ENCODE measurements at places on chromosomes 13 and 19. TPM values are rescaled to one million over a fixed set of nuclear protein-coding genes. Genes with fewer than 3 reads are reported as not detected.

GRCh38 chr13:23644527-23645138 is 74.4 kb downstream of the TNFRSF19 start:
- DNase-seq: peak; percentile 40

- no peak for DNase-seq
Observed at GRCh38 chr13:94636942-94637578, 35.4 kb downstream of the GPR180 start.

DNA sequence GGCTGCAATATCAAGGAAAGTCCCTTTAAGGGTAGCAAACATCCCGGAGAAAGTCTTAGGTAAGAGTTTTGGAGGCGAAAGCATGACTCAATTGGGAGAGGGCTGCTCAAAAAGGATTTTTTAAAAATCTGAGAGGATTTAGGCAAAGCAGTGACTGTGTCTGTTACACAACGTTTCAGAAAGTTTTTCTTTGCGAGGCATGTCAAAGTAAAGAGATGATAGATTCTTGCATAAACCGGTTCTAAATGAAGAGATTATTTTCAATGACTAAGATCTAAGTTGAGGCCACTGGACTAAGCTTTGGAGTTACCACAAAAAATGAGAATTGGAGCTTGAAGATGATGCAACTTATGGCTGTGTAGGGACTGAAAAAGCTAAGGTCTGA is 43.7 kb upstream of the ENOX1 start:
- no peak for DNase-seq

- no peak for DNase-seq
Observed at GRCh38 chr19:47094557-47095475, 18.8 kb downstream of the ZC3H4 start.

GRCh38 chr19:13606156-13606555 is 99.9 kb upstream of the CACNA1A start:
- no peak for DNase-seq

GRCh38 chr19:11435833-11436313 is 438 bp downstream of the PRKCSH start:
- DNase-seq: no peak

The PGLYRP2 gene
- not detected for total RNA-seq

The ADGRE3 gene
- total RNA-seq: not detected
